Activated T-helper 1 cell treated with anti-CD3 and anti-CD28 coated beads, Interleukin-2, amount 50 U/mL, for 16 hours (primary cell): ENCODE measurements at places on chromosomes 1 and 21.

- no peak for DNase-seq
These were observed 1.1 kb downstream of the CKS1B start for GRCh38 chr1:154975409-154976059.

GRCh38 chr1:890661-891060, 33.1 kb upstream of the SAMD11 start:
- DNase-seq = no peak

- no peak for DNase-seq
These were observed 16.2 kb downstream of the BTBD8 start for GRCh38 chr1:92096317-92096716.

DNA sequence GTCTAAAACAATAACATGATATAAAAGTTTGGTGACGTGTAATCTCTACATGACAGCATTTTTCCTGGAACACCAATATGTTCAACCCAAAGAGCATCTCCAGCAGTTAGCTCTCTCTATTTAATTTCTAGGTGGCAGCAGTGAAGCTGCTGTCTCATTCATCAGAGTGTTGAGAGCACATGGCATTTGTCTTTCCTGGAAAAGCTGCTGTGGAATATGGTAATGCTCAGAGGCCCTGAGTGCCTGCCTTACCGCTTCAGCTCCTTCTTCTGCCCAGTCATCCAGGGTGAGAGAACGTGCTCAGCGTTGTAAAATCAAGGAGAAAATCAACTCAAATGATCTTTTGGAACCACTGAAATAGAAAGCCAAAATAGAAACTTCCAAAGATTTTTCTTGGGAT, 640.7 kb downstream of the ADGRL2 start:
- DNase-seq = no peak

DNA sequence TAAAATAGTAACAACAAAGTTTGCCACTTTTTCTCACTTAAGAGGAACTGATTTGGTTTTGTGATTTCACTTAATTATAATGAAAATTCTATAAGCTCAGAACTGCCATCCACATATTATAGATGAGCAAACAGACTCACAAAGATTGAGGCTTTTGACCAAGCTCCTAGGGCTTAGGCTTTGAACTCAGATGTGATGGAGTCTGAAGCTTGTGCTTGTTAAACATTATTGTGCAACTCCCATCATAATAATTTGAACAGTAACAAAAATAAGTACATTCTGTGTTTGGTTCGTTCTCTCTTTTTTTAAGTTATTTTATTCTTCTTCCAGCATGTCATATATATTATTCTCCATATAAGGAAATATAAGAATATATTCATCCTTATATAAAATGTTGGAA, 403.4 kb downstream of the PTPRC start:
- DNase-seq = no peak

DNA sequence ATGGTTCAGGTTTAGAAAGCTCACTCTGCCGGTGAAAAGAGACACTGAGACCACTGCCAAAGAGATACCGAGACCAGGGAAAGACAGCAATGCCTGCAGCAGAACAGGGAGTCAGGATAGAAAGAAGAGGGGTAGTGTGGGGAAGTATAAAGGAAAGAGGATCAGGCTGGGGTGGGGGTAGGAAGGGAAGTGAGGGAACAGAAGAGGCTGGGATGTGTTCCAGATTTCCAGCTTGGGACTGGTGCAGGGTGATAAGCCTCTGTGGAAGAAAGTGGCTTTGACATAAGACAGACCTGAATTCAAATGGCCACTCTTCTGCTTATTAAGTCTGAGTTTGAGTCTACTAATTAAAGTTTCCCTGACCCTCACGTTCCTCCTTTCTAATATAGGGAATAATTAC, 105.9 kb downstream of the PIK3R3 start:
- DNase-seq = no peak

GRCh38 chr1:153563483-153563901, 2.2 kb downstream of the S100A2 start:
- DNase-seq = no peak

GRCh38 chr1:30877205-30877912, 31.2 kb downstream of the SDC3 start:
- DNase-seq = no peak

DNA sequence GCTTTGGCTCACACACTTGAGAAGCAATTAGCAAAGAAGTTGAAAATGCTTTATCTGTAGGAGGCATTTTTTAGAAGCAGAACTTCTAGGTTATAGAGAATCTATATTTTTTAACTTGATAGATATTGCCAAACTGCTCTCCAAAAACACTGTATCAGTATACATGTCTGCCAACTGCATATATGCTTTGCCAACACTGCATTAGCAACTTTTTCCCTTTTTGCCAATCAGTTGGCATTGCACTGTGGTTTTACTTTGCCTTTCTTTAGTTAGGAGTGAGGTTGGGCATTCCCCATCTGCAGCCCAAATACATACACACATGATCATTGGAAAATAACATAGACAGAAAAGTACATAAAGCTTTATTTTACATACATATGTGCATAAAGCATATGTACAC, 15.0 kb downstream of the PADI3 start:
- DNase-seq = no peak

DNA sequence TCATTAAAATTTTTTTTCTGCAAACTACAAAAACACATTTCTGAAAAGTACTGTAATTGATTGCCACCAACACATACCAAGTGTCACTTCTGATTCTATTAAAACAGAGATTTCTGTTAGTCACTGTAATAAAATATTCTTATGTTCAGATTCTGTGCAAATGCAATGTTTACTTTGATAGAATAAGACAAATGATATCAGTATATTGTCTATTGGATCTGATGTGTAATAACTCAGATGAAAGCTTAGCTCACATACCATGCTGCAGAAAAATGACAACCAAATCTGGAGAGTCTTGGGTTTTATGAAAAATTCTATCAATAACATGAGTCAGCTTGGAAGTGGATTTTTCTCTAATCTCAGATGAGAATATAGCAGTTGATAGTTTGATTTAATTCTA, 963.8 kb upstream of the B3GALT2 start:
- no peak for DNase-seq
